Naive B cell (primary cell): ENCODE measurements at places on chromosomes 6 and 20. TPM values are rescaled to one million over a fixed set of nuclear protein-coding genes. Genes with fewer than 3 reads are reported as not detected.
A peak's percentile ranks its signal among the peaks of the same experiment; 100 is the strongest.

The GMEB2 gene
- polyA plus RNA-seq: 8.1 TPM

DNA sequence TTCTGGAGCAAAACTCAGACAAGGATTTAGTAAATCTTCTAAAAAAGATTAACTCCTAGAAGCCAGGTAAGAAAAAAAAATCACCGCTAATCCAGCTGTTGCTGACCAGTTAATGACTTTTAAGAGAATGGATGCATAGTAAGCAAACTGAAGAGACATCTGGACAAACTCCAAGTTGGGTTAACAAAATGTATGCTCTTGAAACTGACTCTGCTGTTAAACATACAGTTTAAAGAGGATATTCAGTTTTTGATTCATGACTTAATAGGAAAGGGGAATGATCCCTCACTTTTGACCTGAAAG lies 70.4 kb downstream of the PLAGL1 start:
- DNase-seq: no peak
- H3K27me3 ChIP-seq: no peaks in the 10 kb centered on the region
- no peak overlapping the region for H3K4me3 ChIP-seq
- H3K27ac ChIP-seq: no peak overlapping the region
- H3K4me1 ChIP-seq: peaks cover 3% of the 10 kb centered on the region

The MYL9 gene
- polyA plus RNA-seq: 2.4 TPM

The DSTN gene
- 41.5 TPM for polyA plus RNA-seq

- no peaks in the 10 kb centered on the region for H3K4me1 ChIP-seq
- H3K27ac ChIP-seq: no peak overlapping the region
- no peak overlapping the region for H3K4me3 ChIP-seq
- no peaks in the 10 kb centered on the region for H3K36me3 ChIP-seq
- H3K27me3 ChIP-seq: peaks cover 29% of the 10 kb centered on the region
These were observed 30.2 kb downstream of the SLC2A10 start for GRCh38 chr20:46739431-46740213.

The SMOC2 gene
- 0.34 TPM for polyA plus RNA-seq

The NUP43 gene
- polyA plus RNA-seq: not detected

The BACH2 gene
- polyA plus RNA-seq: 77.0 TPM

DNA sequence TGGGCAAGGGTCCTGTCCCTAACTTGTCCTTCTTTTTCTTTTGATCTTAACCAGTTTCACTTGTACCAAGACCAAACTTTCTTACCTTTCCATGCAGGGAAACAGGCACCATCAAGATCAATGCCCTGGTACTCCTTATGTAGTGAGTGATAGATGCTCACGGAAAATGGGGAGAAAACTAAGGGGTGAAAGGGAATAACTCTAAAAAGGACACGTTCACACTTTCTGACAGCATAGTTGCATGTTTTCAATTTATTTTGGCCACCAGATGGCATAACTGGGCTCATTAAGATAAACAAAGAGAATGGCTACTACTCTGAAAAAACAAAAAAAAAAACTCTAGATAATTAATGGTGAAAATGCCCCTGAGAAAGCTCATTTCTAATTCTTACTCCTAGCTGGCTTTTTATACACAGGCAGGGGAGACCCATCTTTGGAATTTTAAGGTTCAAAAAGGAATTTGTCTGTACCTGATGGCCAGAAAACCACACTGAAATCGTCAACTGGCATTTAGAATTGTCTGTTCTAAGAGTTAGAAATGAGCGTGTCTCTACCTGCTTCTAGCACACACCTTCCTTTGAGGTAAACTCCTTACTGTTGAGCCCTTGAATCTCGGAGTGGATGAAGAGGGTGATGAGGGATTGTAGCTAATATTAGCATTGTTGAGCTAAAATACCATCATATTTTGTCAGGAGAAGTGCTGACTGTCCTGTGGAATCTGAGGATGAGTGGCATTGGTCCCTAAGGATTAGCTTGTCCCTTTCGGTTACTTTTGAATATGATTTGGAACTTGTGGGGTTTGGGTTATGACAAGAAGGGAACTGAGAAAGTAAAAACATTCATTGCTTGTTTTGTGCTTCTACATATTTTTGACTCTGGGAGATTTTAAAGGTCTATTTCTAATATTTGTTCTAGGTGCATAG lies 62.2 kb upstream of the DDR1 start:
- H3K4me1 ChIP-seq: peaks cover 5% of the 10 kb centered on the region
- no peak overlapping the region for H3K4me3 ChIP-seq
- no peak overlapping the region for H3K27ac ChIP-seq
- H3K27me3 ChIP-seq: no peaks in the 10 kb centered on the region
- no peaks in the 10 kb centered on the region for H3K36me3 ChIP-seq
- DNase-seq: peak; percentile 16

The SOX18 gene
- not detected for polyA plus RNA-seq

- H3K36me3 ChIP-seq: no peaks in the 10 kb centered on the region
- no peaks in the 10 kb centered on the region for H3K27me3 ChIP-seq
- H3K4me1 ChIP-seq: peaks cover 45% of the 10 kb centered on the region
- no peak overlapping the region for H3K27ac ChIP-seq
- H3K4me3 ChIP-seq: no peak overlapping the region
These were observed 6.1 kb downstream of the CCDC167 start for GRCh38 chr6:37493661-37493995.

DNA sequence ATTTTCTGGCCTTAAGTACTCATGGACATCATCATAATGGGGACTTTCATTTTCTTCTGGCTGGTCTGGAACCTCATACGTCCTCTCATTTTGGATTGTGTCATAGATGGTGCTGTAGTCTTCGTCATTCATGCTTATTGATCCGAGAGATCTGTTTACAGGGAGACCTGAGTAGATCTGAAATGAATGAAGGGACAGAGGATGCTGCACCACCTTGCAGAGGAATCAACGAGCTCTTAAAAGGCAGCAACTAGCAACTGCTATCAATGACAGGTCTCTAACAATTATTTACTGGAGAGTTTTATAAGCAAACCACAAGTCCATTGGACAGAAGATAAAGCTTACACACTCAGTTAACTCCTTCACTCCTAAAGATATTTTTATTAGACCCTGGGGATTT lies 49.7 kb upstream of the ENPP4 start:
- DNase-seq: no peak
- H3K36me3 ChIP-seq: no peaks in the 10 kb centered on the region
- H3K27ac ChIP-seq: no peak overlapping the region
- peaks cover 8% of the 10 kb centered on the region for H3K27me3 ChIP-seq
- H3K4me3 ChIP-seq: no peak overlapping the region

The RAB44 gene
- polyA plus RNA-seq: not detected

DNA sequence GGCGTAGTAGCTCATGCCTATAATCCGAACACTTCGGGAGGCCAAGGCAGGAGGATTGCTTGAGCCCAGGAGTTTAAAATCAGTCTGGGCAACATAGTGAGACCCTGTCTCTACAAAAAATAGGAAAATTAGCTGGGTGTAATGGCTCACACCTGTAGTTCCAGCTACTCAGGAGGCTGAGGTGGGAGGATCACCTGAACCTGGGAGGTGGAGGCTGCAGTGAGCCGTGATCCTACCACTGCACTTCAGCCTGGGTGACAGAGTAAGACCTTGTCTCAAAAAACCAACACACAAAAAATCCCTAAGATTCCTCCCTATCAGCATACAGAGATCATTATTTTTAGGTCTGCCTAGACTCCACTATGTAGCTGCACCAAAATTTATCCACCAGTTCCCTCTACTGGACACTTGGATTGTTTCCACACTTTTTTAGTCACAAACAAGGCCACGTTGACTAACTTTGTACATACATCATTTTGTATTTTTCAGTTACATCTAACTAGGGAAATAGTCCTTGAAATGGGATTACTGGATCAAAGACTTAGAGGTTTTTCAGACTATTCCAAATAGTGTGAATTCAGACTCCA lies 3.6 kb upstream of the PHF1 start:
- H3K27me3 ChIP-seq: no peaks in the 10 kb centered on the region
- H3K36me3 ChIP-seq: no peaks in the 10 kb centered on the region
- no peak for DNase-seq
- H3K4me1 ChIP-seq: peaks cover 22% of the 10 kb centered on the region

DNA sequence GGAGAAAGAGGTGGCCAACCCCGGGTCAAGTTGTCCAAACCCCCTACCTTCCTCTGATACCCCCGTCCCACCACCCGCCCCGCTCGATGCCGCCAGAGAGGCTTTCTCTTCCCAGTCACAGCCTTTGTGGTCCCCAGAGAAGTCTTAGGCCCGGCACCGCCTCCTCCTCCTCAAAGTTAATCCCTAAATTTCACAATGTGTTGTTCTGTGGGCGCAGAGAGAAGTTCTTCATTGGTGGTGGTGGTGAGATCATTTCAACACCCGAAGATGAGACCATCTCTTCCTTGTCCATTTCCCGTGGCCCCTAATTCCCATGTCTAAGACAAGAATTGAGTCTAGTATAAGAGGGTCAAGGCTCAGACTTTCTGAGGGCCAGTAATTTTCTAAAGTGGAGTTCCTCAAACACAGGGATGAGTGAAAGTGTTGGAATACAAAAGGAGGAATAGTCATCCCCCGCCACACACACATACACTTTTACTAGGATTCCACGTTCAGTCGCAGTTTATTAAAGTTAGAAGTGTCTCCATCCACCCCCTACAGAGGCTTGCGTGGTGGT lies 10.4 kb downstream of the TRIM31 start:
- peak overlapping the region; percentile 39 for H3K27ac ChIP-seq
- no peaks in the 10 kb centered on the region for H3K36me3 ChIP-seq
- DNase-seq: no peak

GRCh38 chr6:79030511-79030910 lies 47.5 kb downstream of the PHIP start:
- peaks cover 29% of the 10 kb centered on the region for H3K36me3 ChIP-seq
- peaks cover 6% of the 10 kb centered on the region for H3K4me1 ChIP-seq
- H3K27ac ChIP-seq: no peak overlapping the region
- no peaks in the 10 kb centered on the region for H3K27me3 ChIP-seq
- no peak overlapping the region for H3K4me3 ChIP-seq

DNA sequence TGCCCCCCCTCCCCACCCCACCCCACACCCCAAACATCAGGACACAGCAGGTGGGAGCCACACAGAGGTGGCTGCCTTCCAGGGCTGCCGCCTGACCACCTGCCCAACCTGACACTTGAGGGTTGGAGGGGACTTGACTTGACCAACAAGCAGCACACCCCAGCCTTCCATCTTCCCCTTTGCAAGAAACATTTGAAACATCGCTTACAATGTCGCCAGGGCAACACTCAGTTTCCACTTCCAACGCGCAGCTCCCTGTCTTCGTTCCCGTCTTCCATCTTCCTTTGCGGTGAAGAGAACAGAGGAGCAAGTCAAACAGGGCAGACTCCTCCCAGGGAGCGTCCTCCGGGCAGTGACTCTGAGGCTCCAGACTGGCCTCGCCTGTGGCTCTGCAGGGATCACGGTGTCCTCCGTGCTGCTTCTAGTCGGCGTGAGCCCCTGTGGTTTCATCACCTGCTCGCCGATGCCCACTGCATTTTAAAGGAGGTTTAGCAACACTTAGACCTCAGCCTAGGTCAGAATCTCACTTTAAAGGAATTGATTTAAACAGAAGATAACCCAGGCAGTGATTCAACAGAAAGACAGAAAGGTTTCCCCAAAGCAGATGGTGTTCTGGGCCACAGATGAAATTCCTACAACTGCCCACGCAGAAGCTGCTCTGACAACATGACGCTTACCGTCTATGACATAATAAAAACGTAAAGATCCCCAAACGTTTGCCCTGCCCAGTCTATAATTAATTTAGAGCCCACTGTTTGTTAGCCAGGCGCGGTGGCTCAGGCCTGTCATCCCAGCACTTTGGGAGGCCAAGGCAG lies 130.8 kb downstream of the TAF4 start:
- no peak overlapping the region for H3K27ac ChIP-seq
- peaks cover 10% of the 10 kb centered on the region for H3K27me3 ChIP-seq
- H3K36me3 ChIP-seq: no peaks in the 10 kb centered on the region
- DNase-seq: no peak
- no peaks in the 10 kb centered on the region for H3K4me1 ChIP-seq
- no peak overlapping the region for H3K4me3 ChIP-seq
